ENCODE measurements at places on chromosomes 4 and X.

GRCh38 chrX:119252716-119253115, 16.6 kb downstream of the PGRMC1 start:
- DNase-seq, result no peak

DNA sequence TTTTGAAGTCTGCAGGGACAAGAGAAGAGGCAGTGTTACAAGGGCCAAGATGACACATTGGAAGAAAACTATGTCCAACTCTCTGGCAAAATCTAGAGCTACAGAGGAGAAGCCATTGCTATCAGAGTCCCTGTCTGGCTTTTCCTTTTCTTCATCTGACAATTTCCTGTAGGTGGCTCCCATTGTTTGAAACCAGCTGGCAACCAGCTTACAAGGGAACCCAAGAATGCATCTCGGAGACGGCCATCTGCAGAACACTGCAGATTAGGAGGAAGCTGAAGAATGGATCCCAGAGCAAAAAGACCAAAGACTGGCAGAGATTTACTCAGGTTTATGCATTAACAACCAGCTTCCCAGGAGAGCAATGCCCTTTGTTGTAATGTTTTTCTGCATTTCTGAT, 216.2 kb upstream of the CTSO start:
- no peak for DNase-seq

GRCh38 chr4:184441461-184442313, 32.7 kb downstream of the IRF2 start:
- DNase-seq, result no peak

- DNase-seq, result no peak
These were observed 102.6 kb upstream of the SCML1 start for GRCh38 chrX:17634542-17635207.

- DNase-seq, result no peak
These were observed 2.8 kb downstream of the KIT start for GRCh38 chr4:54660591-54660990.

- DNase-seq, result no peak
These were observed 3.0 kb downstream of the FAM184B start for GRCh38 chr4:17778431-17778830.

DNA sequence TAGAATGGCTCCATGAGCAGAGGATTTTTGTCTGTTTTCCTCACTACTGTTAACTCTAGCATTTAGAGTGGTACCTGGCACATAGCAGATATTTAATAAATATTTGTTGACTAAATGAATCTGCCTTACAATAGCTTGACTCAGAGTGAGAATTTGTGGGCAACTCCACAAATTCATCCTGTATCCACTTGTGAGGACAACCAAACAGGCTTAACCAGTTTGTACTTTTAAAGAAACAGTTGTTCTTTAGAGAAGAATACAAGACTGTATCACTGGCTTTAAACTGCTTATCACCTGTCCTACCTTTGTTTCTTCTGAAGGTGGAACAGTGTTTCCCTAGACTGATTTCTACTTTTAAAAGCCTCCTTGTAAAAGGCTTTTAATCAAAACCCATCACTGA, 141.3 kb upstream of the SH3RF1 start:
- no peak for DNase-seq

GRCh38 chr4:14299166-14299565, 671.6 kb upstream of the BOD1L1 start:
- no peak for DNase-seq

DNA sequence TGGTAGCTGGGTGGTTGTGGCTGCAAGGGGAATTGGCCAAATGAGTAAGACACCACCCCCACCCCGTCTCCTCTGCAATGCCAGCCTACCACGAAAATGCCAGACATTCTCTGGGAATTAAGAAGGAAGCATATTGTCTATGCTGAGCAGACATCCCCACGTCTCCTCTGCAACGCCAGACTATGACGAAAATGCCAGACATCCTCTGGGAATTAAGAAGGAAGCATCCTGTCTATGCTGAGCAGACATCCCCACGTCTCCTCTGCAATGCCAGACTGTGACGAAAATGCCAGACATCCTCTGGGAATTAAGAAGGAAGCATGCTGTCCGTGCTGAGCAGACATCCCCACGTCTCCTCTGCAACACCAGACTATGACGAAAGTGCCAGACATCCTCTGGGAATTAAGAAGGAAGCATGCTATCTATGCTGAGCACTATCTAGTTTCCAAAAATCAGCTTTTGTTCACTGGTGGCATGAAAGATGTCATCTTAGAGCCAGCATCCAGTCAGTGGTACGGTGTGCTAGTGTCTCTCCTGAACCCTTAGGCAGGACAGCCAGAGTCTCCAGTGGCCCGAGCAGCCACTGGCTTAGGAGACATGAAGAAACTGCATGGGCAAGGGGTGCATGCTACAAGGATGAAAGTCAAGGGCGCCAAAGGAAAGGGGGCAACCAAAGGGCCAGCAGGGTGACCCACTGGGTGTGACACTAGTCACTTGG, 339.8 kb upstream of the FRG1 start:
- DNase-seq, result no peak

GRCh38 chrX:107894038-107894437, 68.4 kb downstream of the MID2 start:
- no peak for DNase-seq

GRCh38 chr4:168551211-168551610, 54.4 kb downstream of the PALLD start:
- DNase-seq, result no peak

DNA sequence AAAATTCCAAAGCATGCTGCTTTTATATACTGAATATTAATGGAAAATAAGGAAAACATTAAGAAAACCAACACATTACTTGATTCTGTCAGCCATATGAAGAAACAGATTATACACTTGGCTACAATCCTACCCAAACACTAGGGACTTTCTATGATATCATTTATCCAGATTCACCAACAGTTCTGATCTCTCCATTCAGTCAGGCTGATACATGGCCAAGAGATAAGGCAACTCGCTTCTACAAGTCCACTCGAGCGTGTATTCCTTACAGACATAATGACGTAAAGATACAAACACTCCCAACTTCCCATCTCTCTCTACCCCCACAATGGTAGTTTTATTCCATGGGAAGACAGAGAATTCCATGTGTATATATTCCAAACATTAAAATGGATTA, 44.5 kb downstream of the NEK1 start:
- DNase-seq, result no peak

GRCh38 chr4:112284662-112285411, 867 bp downstream of the TIFA start:
- DNase-seq, result no peak

DNA sequence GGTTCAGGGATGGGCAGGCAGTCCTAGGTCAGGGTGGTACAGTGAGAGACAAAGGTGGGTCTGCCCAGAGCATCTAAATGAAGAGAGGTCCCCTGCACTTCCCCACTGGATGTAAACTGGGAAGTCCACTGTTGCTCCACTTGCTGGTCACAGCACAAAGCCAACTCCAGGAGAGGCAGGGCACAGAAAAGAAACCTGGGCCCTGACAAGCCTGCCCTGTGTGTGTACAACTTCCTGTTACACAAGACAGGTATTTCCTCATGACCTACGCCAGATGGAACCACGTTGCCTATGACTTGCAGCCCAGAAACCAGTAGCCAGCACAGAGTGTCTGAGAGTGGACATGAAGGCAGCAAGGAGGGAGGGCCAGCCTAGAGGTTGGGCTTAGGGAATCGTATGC, 161.8 kb downstream of the SH3KBP1 start:
- DNase-seq, result no peak

GRCh38 chr4:70158576-70158975, 4.5 kb downstream of the PRR27 start:
- DNase-seq, result no peak

- DNase-seq, result no peak
These were observed 5.4 kb downstream of the HTRA3 start for GRCh38 chr4:8274765-8275547.

DNA sequence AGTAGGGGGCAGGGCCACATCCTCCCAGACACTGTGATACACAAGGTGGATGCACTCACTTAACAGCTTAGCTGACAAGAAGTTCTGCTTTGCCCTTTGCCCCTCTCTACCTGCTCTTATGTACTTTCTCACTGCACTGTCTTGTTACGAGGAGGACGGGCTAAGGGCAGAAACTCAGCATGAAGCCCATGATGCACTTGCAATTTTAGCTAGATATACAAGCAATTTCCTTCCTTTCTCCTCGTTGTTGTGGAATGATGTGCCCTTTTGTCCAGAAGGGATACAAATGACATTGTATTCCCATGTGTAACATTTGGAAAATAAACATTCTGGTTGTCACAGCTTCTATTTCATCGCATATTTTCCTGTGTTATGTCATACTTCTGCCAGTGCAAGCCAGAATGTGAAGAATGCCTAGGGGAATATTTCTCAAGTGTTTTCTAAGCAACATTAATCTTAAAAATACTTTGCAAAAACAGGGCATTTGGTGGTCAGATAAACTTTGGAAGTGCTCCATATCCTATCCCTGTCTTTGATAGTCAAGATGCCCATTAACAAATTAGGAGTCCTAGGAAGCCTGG, 47.2 kb downstream of the MAOA start:
- DNase-seq, result no peak

- DNase-seq, result no peak
These were observed 507.0 kb upstream of the PABPC4L start for GRCh38 chr4:134708616-134709015.

GRCh38 chrX:24547961-24548360, 82.9 kb downstream of the PDK3 start:
- no peak for DNase-seq

DNA sequence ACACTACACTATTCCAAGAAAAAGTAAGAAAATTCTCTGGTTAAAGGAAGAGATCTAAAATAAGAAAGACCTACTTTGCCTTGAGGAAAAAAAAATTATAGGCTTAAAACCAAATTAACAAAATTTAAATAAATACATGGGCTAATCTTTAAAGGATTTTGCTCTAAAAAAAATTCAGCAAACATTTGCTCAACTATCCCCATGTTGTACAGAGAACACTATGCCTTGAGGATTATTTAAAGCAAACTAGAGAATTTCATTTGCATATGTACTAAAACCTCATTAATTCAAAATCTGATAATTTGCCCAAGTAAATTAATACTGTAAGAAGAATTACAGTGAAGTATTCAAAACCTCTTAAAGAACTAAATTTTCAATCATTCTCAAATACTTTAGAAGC, 71.6 kb upstream of the KCNIP4 start:
- DNase-seq, result no peak

- DNase-seq, result no peak
These were observed 984.6 kb upstream of the TENM3 start for GRCh38 chr4:181258569-181258968.

DNA sequence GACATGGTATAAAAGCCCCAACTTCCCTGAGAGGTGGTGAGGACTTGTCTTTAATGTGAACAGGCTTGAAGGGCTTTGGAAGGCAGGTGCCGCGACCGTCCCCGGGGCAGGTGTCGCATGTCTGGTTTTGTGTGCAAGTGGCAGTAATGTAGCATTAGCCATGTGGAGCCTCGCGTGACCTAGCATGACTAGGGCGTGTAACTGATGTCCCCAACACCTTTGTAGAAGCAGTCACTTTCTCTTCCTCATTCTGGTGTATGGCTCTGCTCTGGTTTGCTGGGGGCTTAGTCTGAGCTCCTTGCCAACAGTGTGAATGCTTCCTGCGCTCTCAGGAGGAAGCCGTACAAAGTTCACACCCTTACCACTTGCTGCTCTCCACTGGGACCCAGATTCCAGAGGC, 145.7 kb downstream of the AMMECR1 start:
- DNase-seq, result no peak

GRCh38 chr4:27066591-27066990, 205.9 kb downstream of the STIM2 start:
- no peak for DNase-seq

- no peak for DNase-seq
These were observed 1123.7 kb upstream of the PABPC4L start for GRCh38 chr4:135325264-135325663.

GRCh38 chr4:162699629-162700028, 467.1 kb downstream of the NAF1 start:
- no peak for DNase-seq

- no peak for DNase-seq
These were observed 112.6 kb downstream of the PHKA2 start for GRCh38 chrX:18871161-18871890.

DNA sequence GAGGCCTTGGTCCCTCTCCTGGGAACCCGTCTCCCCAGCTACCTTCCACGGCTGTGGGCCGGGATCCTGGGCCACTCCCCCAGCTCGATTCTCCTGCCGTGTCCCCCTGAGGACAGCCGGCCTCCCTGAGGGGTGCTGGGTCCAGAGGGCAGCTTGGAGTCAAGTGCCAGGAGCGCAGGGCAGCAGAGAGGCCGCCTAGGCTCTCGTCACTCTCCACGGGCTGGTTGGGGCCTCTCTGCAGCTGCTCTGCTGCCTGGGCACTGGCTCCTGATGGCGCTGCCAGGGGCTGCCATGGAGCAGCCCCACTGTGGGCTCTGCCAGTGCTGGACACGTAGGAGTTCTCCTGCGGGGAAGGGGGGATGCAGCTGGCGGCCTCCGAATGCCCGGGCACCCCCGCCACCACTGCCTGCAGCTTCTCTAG, 6.7 kb downstream of the IRAK1 start:
- DNase-seq, result no peak

- no peak for DNase-seq
These were observed 694.4 kb downstream of the TRAM1L1 start for GRCh38 chr4:116391020-116391419.

GRCh38 chr4:182969651-182970279, 52.6 kb upstream of the DCTD start:
- DNase-seq, result no peak

GRCh38 chr4:67055319-67055718, 490.0 kb downstream of the CENPC start:
- no peak for DNase-seq

- DNase-seq, result no peak
These were observed 532 bp downstream of the ZNF827 start for GRCh38 chr4:145937971-145938611.

DNA sequence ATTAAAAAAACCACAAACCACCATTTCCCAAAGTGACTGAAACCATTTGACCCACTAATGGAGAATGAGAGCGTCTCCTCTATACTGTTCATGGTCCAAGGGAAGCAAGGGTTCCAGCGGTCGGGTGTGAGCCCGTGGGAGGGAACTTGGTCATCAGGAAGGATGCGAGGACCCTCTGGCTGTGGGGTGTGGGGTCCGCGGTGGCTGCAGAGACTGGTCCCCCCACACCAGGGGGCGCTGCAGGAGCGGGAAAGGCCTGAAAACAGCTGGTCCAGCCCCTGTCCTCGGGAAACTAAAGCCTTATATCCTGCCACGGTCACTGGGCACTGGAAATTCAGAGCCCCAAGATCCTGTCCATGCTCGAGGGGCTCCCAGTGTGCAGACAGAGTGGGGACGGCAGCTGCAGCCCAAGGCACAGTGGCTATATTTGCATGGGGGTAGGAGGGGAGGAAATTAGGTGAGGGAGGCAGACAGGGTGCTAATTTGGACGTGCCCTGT, 4.3 kb downstream of the BLOC1S4 start:
- DNase-seq, result peak; percentile 13

Measured in NCI-H2107 (cell line).